ENCODE measurements at places on chromosomes 4 and X.

- no peak for DNase-seq
These were observed 6.7 kb downstream of the NRK start for GRCh38 chrX:105829011-105829410.

DNA sequence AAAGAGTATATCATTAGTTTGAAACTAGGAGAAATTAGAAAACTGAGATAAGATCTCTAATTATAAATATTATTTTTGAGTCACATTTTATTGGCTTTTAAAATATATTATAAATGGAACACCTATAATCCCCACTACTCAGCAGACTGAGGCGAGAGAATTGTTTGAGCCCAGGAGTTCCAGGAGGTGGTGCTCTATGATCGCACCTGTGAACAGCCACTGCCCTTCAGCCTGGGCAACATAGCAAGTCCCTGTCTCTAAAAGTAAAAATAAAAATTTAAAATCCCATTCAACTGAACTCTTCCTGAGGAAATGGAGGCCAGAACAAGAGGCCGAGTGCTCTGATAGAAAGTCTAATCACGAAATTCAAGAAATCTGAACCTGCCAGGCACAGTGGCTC, 6.3 kb upstream of the C4orf36 start:
- no peak for DNase-seq

- no peak for DNase-seq
These were observed 158.6 kb upstream of the ADGRL3 start for GRCh38 chr4:61041527-61041926.

- no peak for DNase-seq
These were observed 393.9 kb upstream of the CTSO start for GRCh38 chr4:156347412-156348075.

DNA sequence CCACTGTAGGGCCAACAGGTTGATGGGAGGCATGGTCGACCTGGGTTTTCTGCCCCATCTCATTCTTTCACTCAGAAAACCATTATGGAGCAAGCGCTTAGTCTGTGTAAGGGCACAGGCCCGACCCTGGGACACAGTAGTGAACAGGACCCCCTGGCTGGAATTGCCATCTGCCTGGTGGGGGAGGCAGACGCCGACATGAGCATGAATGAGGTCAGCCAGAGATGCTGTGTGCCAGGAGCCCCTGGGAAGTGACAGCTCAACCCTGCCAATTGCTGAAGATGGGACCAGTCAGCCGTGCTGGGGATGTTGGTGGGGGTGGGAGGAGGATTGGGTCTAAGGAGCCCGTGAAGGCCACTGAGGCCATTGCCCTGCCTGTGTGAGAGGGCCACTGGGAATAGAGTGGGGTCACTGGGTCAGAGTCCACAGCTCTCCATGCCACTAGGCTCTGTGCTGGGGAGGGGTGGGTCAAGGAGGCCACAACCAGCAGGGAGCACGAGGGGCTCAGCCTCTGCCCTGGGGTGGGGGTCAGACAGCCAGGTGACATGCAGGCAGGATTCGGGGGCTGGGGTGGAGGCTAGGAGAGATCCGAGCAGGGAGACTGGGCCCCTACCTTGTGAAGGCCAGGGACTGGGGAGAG, 31.0 kb downstream of the ZNF185 start:
- no peak for DNase-seq

DNA sequence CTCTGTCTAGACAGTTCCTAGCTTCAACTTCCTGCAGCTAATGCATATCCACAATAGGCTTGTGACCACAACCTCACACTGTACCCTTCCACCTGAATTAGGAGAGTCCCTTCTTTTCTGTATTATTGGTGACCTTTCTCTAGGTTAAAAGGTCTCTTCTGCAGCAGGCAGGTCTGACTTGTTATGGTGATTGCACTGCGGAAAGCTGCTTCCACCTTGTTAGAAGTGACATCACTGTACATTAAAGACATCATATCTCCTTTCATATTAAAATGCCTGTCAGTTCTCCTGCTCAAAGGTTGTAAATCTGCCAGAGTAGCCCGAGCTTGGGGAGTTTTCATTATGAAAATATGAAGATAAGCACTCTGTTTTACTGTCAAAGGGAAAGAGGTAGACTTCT, 21.5 kb upstream of the LSM6 start:
- no peak for DNase-seq

DNA sequence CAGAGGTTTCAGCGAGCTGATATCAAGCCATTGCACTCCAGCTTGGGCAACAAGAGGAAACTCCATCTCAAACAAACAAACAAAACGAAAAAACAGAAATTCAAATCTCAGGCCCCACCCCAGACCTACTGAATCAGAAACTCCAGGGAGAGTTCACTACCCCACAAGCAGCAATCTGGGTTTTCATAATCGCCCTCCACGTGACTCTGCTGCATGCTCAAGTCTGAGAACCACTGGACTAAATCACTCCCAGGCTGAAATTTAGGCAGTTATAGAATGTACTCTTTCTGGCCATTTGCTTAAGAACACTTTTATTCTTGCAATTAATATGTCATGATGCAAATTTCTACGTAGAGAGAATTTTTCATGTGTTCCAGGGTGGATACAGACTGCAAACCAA, 287.3 kb downstream of the USP46 start:
- no peak for DNase-seq

GRCh38 chr4:13059019-13059418, 425.1 kb downstream of the RAB28 start:
- DNase-seq = no peak

DNA sequence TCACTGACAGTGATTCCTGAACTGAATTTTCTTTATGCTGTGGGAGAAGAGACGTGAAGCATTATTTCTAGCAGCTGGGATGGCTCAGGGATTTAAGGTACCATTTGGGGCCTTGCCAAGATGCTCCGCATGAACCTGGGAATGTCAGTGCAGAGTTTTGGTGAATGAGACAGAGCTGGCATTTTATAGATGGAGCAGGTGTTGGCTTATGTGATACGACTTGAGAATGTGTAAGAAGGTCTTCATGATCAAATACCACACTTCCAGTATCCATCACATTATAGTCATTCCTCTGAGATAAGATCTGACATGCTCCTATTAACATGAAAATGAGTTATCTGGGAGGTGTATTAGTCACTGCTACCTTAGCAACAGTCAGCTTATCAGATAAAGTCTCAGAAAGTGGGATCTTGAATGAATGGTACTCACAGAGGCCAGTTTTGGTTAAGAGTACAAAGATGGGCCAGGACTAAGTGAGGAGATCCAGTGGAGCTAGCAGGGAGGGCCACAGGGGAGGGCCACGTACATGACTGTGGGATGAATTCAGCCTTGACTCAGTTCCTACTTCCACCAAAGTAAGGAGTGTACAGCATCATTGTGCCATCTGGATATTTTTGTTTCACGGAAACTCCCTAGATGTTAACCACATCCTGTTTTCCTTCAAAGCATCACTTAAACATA, 116.7 kb downstream of the SPCS3 start:
- DNase-seq = no peak

DNA sequence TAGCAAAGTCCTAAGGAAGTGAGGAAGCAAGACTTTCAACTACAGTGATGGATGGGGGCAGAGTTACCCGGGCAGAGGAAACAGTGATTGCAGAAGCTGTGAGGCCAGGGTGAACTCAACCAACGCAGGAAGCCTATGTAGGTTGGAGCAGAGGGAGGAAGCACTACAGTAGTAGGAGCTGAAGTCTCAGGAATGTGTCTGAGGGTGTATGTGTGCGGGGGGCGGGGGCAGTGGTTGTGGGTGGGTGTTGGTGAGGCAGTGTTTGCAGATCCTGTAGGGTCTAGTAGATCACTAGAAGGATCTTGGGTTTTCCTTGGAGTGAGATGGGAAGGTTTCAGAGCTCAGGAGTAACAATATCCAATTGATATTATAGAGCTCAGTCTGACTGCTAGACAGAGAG, 9.9 kb upstream of the MID1 start:
- no peak for DNase-seq

GRCh38 chr4:117324851-117325491, 239.6 kb upstream of the TRAM1L1 start:
- no peak for DNase-seq

DNA sequence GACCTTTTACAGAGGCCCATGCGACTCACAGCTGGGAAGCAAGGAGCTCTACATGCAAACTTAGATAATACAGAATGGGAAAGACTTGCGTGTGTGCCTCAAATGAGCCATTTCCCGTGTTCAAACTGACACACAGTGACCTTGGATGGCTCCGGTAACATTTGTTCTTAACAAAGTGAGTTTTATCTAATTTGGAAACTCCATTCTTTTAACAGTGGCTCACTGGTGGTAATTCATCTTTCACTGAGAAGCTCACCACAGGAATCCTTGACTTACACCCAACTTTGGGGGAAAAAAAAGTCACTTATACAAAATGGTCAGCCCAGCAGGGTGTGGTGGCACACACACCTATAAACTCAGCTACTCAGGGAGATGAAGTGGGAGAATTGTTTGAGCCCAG, 190.6 kb downstream of the LDB2 start:
- no peak for DNase-seq

DNA sequence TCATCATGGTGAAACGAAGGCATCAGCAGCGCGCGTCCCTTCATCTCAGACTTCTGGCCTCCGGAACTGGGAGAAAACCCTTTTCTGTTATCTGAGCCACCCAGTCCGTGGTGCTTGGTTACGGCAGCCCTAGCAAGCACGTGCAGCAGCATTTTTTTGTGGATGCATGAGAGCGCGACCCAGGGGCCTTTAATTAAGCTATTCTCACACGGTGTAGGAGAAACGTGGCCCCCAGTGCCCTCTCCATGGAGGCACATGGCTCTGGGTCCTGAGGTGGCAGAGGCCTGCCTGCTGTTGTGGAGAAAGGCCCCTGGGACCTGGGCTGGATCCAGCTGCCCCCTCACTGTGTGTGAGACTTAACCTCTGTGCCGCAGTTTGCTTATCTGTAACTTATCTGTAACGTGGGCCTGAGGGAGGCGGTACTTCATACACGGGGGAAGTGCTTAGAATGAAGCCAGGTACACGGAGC, 9.5 kb downstream of the CLCN4 start:
- no peak for DNase-seq

DNA sequence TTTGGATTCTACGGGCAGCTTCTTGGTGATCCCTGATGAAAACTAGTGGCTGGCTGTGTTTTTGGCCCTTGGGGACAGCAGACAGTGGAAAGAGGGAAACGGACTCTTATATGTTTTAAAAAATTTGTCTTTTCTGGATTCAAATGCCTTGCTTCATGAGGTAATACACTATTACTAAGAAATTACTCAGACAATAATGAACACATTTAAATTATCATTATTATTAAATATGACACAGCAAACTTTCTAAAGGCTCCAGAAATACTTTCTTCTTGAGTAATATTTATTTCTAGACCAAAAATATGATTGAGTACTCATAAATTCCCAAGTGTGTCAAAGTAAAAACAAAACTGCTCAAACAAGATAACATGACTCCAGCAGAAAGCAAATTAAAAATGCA, 520.7 kb upstream of the AADAT start:
- DNase-seq = no peak

- no peak for DNase-seq
These were observed 35.7 kb upstream of the EGFL6 start for GRCh38 chrX:13533726-13534125.

GRCh38 chrX:98548519-98548918, 1664.8 kb downstream of the RPA4 start:
- no peak for DNase-seq

DNA sequence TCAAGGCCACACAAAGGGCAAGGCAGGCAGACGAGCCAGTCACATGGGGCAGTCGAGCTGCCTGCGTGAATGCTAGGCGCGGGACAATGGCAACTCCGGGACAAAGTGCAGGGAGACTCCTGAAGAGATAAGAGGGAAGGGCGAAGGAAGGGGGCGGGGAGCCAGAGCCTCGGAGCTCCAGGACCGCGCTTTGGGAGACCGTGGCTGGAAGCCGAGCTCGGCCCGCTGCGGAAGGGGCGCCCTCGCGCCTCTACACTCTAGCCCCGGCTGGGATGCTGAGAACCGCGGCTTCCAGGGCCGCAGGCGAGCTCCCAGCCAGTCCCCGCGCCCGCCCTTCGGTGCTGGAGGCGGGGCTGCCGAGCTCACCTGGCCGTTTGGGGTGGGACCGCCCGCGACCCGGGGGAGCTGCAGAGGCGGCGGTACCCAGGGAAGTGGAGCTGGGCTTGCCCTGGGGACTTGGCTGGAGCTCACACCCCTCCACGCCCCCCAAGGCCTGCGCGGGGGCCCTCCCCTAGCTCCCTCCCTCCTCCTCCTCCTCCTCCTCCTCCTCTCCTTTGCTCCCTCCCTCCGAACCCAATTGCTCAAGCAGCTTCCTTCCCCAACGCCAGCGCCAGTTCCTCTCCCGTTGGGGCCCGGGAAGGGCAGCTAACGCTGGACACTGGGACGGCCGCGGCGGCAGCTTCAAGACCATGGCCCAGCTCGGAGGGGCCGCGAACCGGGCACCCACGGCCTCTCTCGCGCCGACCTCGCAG, at the start of gene SOWAHD:
Gene SOWAHD, plus strand, starts transcription at position 610 of the 752 bp plus-strand sequence. Its CDS starts 80 bp downstream, at position 690.
- peak; percentile 61 for DNase-seq

GRCh38 chr4:138222046-138222445, 20.1 kb downstream of the SLC7A11 start:
- DNase-seq = no peak

- no peak for DNase-seq
These were observed 210.5 kb downstream of the PWWP3B start for GRCh38 chrX:106378616-106379015.

All from nephron progenitor cell (in vitro differentiated cells).